Prostate gland (tissue), 2 donors: ENCODE measurements at places on chromosomes 5 and 9.

DNA sequence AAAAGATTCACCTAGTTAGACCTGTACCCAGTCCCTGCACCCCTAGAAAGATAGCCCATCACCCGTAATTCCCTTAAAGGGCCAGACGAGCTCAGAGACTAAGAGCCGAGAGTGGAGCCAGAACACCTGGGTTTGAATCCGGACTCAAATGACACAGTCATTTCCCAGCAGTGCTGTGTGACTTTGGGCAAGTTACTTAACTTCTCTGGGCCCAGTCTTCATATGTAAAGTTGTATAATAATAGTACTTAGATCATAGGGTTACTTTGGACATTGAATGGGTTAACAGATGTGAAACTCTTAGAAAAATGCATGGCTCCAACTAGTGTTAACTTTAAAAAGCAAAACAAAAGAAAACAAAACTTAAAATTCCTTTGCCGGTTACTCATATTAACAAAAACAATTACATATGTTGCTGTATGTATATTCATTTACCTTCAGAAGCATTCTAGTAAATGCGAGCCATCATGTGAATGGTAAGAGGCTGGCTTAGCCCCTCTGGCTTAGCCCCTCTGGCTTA, 40.4 kb upstream of the RASGRF2 start:
- no peak for DNase-seq

DNA sequence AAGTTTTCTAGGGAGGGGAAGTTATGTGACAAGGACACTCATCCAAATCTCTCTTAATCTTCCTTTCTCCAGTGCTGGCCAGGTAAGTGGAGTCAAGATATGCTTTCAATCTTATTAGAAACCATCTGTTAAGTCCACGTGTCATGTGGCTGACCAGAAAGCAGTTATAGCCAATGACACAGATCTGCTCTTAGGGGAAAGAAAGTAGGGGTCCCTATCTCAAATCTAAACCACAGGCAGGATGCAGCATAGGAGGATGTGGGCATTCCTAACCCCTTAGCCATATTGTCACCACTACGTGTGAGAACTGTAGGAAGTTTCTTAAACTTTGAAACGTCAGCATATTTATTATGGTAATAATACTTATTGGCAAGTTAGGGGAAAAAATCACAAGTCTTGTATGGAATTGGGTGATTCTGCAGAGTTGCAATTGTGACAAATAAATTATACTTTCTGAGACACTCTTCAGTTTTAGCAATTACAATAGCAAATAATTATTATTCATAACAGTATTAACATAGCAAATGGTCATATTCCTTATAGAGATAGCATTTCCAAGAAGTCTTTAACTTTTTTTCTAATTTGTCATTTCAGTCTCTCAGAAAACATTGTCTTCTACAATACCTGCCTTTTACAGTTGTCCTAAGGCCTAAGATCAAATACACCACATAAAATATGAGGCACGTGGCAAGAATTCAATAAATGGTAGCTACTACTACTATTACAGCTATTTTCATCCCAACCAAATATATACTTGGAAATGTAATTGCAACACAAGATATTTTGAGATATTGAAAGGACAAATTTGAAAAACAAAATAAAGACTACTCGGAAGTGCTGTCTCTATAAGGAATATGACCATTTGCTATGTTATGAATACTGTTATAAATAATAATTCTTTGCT, 236.9 kb downstream of the PDE4D start:
- no peak for DNase-seq

DNA sequence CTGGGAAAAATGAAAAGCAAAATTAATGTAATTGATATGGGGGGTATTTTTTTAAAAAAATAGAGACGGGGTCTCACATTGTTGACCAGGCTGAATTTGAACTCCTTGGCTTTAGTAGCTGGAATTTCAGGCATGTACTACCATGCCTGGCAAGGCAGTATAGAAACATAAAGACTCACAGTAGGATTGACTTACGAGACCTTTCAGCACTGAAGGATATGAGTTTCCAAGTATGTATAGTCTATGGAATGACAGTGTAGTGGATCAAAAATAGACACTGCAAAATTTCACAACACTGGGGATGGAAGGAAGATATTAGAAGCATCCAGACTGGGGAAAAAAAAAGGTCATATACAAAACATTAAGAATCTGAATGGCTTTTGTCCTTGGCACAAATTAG, 6.8 kb downstream of the DCP2 start:
- DNase-seq, result no peak

GRCh38 chr5:53965459-53965858, 344.9 kb downstream of the ARL15 start:
- no peak for DNase-seq

DNA sequence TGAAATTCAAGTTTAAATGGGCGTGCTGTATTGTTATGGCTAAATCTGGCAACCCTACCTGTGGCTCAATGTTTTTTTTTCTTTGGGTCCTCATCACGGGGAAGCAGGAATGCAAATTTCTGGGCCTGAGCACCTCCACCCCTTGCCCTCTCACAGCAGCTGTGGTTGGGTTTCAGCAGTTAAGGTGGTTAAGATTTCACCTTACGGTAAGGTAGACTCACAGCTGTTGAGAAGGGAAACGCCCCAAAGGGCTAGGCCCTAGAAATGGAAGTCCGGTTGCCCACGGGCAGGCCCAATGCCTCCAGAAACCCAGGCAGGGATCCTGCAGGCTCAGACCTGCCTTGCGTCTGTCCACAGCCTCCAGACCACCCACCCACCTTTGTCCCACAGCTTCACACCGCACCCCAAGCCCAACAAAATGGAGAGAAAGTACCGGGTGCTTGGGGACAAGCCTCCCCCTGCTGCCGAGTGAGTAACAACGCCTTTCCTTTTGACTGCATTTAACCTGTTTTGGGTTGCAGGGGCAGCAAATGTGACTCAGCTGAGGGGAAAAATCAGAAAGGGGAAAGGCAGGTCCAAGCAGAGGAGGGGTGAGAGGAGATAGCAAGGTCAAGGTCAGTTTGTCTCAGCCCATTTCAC, 48.1 kb upstream of the TDRD7 start:
- DNase-seq, result no peak

DNA sequence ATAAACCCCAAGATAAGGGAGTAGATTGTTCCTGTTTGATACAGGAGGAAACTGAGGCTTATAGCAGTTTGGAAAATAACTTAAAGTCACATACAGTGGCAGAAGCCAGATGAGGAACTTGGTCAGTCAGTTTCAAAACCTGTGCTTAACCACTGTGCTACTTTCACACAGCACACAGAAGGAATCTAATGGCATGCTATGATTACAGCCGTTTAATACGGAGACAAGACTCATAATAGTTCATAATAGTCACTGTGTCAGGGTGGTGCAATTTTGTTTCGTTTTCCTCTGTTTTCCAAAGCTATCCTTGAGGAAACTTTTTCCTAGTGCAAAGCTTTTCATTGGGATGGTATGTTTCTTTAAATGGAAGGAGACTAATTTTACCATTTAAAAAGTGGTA, 112.3 kb downstream of the GCNT1 start:
- DNase-seq, result no peak

- DNase-seq, result no peak
Measured at GRCh38 chr5:96529559-96529958, 96.5 kb upstream of the PCSK1 start.

- no peak for DNase-seq
Measured at GRCh38 chr5:32319926-32320543, 7.3 kb upstream of the MTMR12 start.

- no peak for DNase-seq
Measured at GRCh38 chr5:135319458-135319857, 79.6 kb downstream of the MACROH2A1 start.

DNA sequence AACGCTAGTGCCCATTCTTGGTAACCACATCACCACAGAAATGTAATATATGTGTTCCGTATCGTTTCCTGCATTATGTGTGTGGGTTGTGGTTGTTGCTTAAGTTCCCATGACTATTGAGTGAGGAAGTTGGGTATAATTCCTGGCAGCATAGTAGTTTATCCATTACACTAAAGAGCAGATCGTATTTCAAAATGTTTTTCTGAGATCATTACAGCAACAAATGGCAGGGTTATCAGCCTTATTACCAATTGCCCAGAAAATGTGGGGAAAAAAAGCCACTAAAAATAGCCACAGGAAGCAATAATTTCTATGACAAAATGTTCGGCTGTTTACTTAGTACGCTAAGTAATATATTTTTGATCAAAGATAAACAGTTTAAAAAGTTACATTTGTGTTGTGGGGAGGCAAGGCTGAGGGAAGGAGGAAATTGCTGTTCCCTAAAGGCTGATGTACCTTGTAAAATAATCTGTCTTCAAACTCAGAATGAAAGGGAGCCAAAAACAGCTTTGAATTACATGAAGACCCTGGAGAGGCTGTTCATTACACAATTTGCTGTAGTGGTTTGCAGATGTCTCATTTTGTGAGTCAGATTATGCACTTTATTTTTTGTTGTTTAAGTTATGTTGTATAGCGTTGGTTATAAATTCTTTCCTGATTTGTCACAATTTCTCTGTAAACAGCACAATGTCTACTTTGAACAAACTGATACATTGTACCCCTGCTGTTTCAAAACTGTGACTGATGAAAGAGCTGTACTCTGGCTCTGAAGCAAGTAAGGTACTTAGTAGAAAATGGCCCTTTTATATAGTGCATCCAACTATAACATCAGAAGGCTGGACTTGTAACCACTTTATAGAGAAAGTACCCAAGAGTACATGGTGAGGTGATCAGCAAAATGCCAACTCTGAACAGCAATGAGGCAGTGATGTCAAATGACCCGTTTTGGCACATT, 1028.5 kb downstream of the NR2F1-AS1 start:
- DNase-seq, result no peak

DNA sequence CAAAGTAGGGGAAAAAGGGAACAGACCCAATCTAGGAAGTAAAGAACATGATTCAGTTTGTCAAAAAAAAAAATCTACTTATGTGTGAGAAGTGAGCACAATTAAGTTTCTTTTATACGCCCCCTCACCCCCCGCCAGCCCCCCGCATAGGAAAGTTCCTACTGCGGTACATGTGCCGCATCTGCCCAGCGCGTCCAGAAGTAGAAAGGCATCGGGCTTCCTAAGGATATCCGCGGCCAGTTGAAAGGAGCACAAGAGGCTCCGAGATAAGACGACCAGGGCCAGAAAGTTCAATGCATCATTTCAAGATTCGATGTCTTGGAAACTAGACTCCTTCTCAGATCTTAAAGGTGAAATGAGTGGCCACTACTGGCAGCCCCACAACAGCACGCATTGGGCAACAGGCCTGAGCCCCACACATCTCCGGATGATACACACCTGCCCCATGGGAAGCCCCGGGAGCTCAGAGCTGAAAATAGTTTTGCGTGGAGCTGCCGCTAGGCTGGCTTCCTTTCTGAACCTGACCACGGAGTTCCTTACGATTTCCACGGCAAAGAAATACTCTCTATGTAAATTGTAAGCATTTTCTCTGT, 203.9 kb downstream of the RAB3C start:
- DNase-seq, result no peak
